ENCODE measurements at places on chromosomes 2 and 18.

DNA sequence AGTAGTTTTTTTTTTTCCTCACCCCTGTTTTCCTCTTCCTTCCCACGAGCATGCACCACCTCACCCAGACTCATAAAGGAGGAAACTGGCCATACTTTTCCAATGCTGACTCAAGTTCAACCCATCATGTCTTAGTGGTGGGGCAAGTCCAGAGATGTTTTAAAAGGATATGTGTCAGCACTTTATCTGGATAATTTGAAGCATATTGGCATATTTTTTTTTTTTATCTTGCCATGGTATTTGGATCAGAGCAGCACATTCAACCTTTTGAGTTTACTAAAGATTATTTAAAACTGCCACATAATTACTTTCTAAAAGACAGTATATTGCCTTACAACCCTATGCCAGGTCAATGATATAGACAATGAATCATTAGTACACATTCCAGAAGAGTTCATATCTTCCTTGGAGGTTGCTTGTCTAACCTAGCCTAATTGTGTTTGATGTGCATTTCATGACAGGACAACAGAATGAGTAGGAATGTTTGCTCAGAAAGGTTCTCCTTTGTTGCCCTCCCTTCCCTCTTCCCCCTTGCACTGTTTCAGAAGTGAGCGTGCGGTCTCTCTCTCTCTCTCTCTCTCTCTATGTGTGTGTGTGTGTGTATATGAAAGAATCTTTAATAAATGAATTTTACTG is 950.7 kb upstream of the FAM98A start:
- no peak for DNase-seq

GRCh38 chr2:172105471-172106107 is 2.9 kb upstream of the DLX2 start:
- DNase-seq, result no peak

GRCh38 chr2:34705551-34706247 is 1106.6 kb upstream of the FAM98A start:
- DNase-seq, result no peak

DNA sequence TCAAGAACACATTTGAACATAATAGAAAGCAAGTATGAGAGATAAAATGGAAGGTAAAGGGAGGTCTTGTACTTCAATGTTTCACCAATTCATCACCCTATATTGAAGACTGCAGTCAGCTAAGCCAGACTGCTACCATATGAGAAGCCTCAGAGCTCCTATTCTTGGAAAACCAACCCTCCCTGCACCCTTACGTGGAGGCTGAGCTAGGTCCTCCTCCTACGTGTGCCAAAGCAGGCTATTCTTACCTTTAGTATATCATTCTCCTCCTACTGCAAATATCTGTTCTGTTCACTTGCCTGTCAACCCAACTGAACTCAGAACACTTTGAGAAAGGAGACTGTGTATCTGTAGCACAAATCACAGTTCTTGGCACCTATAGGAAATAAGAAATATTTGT is 255.8 kb upstream of the HNRNPA3 start:
- no peak for DNase-seq

- peak; percentile 18 for DNase-seq
Observed at GRCh38 chr2:148568597-148568996, 76.0 kb upstream of the EPC2 start.

GRCh38 chr2:76491503-76491902 is 780.8 kb upstream of the GCFC2 start:
- no peak for DNase-seq

- no peak for DNase-seq
Observed at GRCh38 chr2:36677386-36677785, 19.1 kb upstream of the VIT start.

DNA sequence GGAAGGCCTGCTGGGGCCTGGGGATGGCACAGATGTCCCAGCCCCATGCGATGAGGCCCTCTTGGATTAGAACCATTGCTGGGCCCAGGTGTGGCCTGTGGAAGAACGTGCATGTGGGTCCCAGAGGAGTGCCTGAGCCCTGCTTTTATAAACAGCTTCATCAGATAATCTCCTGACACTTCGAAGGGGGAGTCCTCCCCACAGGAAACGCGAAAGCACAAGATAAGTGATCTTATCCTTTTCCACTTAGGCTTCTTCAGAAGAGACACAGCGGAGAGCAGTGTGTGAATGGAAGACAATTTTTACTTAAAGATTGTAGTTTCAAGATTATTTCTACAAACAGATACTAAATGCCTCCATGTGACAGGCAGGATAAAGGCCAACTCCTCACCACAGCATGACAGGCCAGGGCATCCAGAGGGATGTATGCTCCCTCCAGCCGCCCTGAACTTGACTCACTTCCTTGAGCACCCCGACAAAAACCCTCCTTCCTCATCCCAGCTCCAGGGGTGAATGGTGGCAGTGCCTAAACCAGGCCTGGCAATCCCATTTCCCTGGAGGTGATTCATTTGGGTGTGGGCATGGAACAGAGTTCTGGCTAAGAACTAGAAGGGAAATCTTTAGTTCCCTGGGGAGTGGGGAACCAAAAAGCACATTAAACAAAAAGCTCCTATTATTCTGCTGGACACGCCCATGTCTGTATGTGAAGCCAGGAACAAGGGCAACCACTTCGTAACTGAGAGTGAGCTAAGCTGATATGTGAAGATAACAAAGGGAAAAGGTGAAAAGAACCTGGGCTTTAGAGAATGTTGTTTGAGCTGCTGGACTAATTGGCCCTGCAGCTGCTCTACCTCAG is 56.2 kb upstream of the TMEM163 start:
- no peak for DNase-seq

DNA sequence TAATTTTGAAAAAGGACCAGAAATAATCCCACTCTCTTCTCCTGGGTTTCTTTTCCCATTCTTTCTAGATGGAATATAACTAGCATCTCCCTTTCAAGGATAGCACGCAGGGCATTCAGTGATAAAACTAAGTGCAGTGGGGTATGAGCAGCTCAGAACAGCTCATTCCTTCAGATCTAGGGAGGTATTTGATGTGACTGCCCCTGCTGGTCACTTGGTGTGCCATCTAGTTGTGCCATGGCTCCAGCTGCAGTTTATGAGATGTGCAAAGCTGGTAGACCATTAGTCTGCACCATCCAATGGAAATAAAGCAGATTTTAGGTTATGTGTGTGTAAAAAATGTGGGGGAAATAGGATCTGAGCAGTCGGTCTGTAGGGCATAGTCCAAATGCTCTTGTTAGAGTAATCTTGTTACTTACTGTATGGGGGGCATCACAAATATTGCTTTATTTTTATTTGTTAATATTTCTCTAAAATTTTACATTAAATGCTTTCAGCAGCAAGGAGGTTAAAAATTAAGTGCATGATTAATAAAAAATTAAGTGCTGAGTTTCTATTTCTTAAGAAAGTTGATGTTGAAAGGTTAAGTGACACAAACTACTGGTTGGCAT is 38.9 kb downstream of the CTAGE1 start:
- DNase-seq, result no peak

DNA sequence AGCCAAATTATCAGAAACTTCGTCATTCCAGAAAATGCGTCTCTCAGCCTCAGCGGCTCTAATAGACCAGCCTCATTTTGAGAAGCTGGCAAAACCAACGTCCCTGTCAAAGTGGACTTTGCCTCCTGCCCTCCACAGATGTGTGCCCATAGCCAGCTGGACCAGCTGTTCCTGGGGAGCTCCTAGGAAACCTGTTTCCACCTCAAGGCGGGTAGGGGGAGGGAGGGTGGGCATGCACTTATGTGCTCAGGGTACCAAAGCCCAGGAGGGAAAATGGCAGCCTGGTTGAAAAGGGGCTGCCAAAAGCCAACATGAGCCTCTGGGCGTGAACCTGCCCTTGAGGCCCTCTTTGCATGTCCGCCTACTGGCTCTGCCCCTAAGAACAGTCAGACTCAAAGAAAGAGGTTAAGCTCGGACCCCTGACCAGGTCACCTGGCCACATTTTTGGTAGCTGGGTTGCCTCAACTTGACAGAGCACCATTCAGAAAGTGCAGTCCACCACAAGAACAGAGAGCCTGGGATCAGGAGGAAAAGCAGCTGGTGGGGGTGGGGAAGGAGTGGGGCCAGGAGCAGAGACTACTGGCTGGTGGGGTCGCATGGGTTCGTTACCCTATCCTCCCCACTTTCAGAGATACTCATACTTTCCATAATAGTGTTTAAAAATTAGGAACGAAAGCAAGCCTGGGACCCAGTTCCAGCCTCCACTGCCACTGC is 3.5 kb downstream of the PER2 start:
- no peak for DNase-seq

DNA sequence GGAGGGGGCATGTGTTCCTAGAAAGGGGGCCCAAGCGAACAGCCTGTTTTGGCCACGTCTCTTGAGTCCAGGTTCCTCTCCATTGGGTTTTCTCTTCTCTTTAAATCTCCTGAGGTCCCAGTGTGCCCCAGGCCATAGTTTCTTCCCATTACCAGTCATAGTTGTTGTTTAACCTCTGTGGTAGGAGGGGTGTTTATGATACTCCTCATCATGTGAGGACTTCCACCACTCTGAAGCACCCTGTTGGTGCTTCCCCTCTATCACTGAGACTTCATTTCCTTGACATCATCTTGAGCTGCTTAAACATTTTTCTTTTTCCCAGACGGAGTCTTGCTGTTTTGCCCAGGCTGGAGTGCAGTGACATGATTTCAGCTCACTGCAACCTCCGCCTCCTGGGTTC is 45.9 kb downstream of the WIPF1 start:
- no peak for DNase-seq

GRCh38 chr18:39318462-39318861 is 1752.9 kb upstream of the CELF4 start:
- DNase-seq, result no peak

- peak; percentile 73 for DNase-seq
Observed at GRCh38 chr2:233247744-233248143, 3.7 kb upstream of the ATG16L1 start.

DNA sequence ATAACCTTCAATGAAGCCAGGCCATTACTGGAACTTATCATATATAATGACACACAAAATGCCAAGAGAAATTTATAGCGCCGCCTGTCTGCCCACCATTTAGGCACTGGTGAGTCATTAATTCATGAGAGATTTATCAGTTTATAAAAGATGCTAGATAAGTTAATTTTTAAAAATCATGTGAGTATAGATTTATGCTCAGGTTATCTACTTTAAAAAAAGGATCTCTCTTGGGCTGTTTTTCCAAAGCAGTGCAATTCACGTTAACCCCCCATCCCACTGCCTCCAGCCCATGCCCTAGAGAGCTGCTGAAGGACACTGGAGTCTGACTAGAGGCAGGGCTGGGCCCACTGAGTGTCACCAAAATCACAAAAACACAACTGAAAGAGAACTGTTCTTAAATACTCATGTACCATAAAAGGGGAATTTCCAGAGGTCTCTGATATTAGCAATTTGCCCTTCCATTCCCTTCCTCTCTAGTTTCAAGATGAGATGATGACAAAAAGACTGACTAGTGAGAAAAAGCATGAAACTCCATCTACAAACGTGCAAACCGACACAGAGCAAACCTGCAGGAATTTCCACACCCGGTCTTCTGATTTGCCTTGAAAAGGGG is 160.8 kb downstream of the BCL2 start:
- peak; percentile 63 for DNase-seq

GRCh38 chr2:55111570-55112228 is 61.4 kb upstream of the RTN4 start:
- DNase-seq, result no peak

DNA sequence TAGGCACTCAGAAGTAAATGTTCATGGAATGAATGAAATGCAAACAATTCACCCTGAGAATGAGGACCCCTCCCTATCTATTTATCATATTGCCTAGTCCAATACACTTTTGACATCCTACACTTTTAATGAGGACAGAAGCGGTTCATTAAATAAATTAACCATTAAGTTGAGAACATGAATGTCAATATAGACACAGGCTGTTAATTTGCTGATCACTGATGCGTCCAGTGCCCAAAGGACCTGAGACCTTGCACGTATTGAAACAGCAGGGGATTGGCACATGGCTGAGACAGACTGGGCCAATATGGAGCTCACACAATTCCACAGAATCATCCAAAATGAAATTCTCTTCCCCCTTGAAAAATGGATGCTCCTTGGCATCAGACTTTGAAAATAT is 430.0 kb downstream of the SLC4A3 start:
- no peak for DNase-seq

GRCh38 chr18:76672627-76673026 is 149.7 kb upstream of the ZNF236 start:
- DNase-seq, result no peak

DNA sequence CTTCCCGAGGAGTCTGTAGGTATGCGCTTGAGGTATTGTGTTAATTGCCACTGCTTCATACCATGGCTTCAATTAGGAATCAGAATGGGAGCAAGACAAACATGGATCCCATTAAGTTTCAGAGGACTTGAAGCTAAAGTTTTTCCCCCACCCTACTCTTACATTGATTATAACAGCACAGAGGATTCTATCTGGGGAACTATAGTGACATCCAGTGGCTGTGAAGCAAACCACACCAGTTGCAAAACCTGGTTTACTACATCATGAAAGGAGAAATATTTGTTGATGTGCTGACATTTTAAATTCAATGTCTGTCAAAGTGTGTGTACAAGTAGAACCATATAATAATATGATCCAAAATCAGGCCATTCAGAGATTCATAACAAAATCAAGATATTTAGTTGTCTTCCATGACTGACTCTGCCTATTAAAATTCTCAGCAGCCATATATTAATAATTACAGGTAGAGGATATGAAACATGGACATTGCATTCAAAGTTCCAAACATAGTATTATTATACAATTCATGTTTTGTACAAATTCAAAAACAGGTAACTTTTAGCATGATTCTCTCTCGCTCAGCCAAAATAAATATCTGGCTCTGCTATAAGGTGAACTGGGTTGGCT is 82.9 kb downstream of the GRB14 start:
- no peak for DNase-seq

DNA sequence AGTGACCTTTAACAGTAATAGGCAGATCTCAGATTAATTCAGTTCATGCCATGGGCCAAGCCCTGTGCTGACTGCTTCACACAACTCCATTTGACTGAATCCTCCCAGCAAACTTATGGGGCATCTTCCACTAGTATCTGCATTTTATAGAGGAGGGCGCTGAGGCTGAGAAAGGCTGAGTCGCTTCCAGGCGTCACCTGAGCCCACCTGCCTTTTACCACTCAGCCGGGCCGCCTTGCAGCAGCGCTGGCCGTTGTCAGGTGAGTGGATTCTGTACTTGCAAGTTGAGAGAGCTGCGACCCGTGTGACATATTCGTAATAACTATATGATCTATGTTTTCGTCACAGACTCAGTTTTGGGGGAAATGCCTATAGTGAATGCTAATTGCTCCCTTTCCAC is 59.3 kb upstream of the B3GNT7 start:
- DNase-seq, result no peak

DNA sequence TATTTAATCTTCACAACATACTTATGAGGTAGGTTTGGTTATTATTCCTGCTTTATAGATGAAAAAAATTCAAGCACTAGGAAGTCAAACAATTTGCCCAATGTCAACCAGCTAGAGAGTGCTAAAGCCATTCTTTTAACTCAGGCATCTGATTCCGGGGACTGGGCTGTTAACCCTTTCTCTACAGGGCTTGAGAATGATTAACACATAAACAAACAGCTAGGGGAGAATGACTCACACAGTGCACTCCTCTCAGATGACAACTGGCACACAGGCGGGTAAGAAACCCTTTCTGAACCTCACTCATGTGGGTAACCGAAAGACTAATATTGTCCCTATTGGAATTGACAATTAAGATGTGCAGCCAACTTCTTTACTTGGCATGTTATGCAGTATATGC is 86.3 kb upstream of the FSHR start:
- DNase-seq, result no peak

- peak; percentile 5 for DNase-seq
Observed at GRCh38 chr2:102110596-102111334, 31.8 kb upstream of the IL1R1 start.

- no peak for DNase-seq
Observed at GRCh38 chr2:19746137-19746600, 155.6 kb downstream of the TTC32 start.
